B cell (primary cell): ENCODE measurements at places on chromosomes 4 and X. TPM values are rescaled to one million over a fixed set of nuclear protein-coding genes. Genes with fewer than 3 reads are reported as not detected.
A peak's percentile ranks its signal among the peaks of the same experiment; 100 is the strongest.

- no peaks in the 10 kb centered on the region for H3K4me1 ChIP-seq
- H3K4me3 ChIP-seq = no peak overlapping the region
- H3K27ac ChIP-seq = no peak overlapping the region
- no peaks in the 10 kb centered on the region for H3K27me3 ChIP-seq
Measured at GRCh38 chr4:5824635-5825034, 68.3 kb downstream of the CRMP1 start.

Gene GSPT2
- polyA plus RNA-seq = 1.6 and 3.0 TPM in 2 replicates

GRCh38 chr4:12562021-12562420 is 922.1 kb downstream of the RAB28 start:
- H3K4me3 ChIP-seq = no peak overlapping the region
- DNase-seq = no peak

DNA sequence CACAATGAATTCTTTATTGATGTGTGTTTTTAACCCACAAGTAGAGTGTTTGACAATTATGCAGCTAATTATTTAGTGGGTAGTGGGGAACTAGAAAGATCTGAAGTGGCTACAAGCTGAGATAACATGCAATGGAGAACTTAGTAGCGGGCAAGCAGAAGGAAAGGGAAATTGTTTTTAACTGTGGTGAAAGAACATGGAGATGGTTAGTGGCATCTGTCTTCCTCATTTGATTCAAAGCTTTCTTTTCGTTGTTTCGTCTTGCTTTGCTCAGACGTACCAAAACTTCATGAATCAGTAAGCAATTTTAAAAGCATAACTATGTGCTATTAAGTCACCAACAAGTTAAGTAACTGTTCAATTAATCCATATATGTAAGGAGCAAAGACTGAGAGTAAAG is 169.9 kb downstream of the BANK1 start:
- H3K36me3 ChIP-seq = peaks cover 11% of the 10 kb centered on the region
- H3K27ac ChIP-seq = no peak overlapping the region
- no peak overlapping the region for H3K4me3 ChIP-seq
- H3K4me1 ChIP-seq = peaks cover 4% of the 10 kb centered on the region
- no peaks in the 10 kb centered on the region for H3K27me3 ChIP-seq

DNA sequence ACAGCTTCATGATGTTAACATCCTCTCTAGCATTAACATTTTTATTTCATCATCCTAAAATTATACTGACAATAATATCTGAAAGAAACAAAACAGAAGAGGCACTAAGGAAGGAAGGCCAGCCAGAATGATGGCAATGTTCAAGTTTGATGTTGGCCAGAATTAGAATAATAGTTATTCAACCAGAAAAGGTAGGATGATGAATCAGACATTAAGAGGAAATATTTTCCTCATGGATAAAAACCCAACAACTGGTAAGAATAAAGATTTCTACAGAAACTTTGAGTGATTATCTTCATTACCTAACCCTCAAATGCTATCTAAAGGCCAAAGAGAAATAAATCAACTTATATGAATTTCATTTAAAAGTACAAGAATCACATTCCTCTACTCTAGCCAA is 105.2 kb downstream of the PDE5A start:
- H3K27me3 ChIP-seq = no peaks in the 10 kb centered on the region
- DNase-seq = no peak
- no peak overlapping the region for H3K27ac ChIP-seq
- H3K4me1 ChIP-seq = no peaks in the 10 kb centered on the region
- no peak overlapping the region for H3K4me3 ChIP-seq
- peaks cover 1% of the 10 kb centered on the region for H3K36me3 ChIP-seq

Gene MAGEA1
- polyA plus RNA-seq = not detected in 2 replicates

DNA sequence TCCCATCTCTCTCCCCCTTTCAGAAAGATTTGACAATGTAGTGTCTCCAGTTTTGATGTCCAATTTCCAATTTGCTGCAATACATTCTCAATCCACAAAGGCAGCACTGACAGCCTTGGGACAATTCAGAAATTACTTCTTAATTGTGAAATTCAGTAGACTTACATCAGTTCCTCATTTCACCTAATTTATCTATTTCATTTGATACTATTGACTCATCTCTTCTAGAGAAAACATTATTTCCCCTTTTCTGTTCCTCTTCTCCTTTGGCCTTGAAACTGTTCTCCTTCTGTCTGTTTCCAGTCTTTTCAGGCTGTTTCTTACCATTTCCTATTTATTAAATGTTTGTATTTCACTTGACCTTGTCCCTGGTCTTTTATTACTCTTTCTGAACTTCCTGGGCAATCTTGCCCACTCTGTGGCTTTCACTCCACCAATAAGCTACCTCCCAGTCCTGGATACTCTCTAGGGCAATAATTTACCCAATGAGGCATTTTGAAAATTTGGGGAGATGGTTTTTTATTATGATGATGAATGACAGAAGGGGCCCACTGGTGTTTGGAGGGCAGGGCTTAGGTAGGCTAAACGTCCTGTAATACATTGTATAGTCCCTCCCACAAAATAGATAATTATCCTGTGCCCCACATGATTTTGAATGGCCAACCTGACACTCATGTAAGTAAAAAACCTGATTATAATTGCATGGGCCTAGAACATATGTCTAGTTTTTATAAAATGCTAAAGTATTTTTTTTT is 498.0 kb upstream of the BOD1L1 start:
- no peak overlapping the region for H3K4me3 ChIP-seq
- DNase-seq = peak; percentile 60
- H3K27me3 ChIP-seq = no peaks in the 10 kb centered on the region
- no peak overlapping the region for H3K27ac ChIP-seq

DNA sequence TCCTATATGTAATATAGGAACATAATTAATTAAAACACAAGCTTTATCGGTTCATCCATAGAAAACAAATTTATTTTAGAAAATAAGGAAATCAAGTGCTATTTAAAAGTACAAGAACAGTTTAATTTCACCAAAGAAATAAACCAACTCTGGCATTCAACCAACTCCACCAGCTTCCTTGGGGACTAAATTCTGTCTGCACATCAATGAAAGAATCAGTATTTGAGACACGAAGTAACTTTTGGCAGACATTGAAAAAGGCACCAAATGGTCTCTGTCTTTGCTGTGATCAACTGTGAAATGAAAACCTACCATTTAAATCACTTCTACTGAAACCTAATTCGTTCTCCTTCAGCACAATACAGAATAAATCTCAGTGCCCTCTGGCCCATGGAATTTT is 719.7 kb upstream of the GRIA3 start:
- DNase-seq = no peak
- no peak overlapping the region for H3K4me3 ChIP-seq
- H3K27ac ChIP-seq = no peak overlapping the region
- no peaks in the 10 kb centered on the region for H3K27me3 ChIP-seq

DNA sequence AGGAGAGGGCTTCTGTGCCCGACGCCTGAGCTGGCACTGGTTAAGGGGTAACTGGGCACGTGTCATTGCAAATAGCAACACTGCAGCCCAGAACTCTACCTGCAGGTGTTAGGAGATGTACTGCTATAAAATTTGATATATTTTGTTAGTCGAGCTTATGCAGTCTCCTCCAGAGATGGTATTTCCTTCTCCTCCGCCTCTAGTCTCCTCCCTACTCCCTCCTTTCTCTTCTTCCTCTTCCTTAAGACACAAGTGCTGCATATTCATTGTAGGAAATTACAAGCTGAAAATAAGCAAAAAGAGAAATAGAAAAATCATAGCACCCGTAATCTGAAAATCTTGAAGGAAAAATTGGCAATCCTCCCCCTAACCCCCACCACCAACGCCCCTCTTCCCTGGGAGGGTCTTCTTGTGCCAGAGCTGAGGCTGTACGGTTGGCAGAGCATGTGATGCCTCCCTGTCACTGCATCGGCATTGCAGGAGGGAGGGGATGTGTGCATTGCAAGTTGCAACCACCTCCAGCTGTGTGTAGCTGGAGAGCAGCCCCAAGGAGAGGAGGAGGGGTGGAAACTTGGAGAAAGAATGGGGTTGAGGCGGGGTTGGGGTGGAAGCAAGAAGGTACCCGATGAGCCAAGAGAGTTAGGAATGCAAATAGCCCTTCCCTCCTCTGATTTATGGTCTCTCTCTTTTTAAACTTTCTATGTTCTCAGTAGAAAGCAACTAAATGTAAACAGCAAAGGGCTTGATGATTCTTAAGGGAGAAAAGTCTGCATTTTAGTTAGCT is 48.3 kb upstream of the MND1 start:
- H3K4me1 ChIP-seq = no peaks in the 10 kb centered on the region
- H3K27ac ChIP-seq = no peak overlapping the region
- no peak for DNase-seq
- H3K4me3 ChIP-seq = no peak overlapping the region
- H3K36me3 ChIP-seq = no peaks in the 10 kb centered on the region
- no peaks in the 10 kb centered on the region for H3K27me3 ChIP-seq

Gene SSX3
- polyA plus RNA-seq = not detected in 2 replicates

Gene CFAP47
- polyA plus RNA-seq = not detected in 2 replicates

- no peaks in the 10 kb centered on the region for H3K36me3 ChIP-seq
- H3K4me1 ChIP-seq = peaks cover 4% of the 10 kb centered on the region
- H3K27ac ChIP-seq = no peak overlapping the region
- no peaks in the 10 kb centered on the region for H3K27me3 ChIP-seq
- DNase-seq = no peak
Measured at GRCh38 chr4:184898793-184899192, 73.0 kb upstream of the ACSL1 start.

Gene SPANXN4
- polyA plus RNA-seq = not detected in 2 replicates

DNA sequence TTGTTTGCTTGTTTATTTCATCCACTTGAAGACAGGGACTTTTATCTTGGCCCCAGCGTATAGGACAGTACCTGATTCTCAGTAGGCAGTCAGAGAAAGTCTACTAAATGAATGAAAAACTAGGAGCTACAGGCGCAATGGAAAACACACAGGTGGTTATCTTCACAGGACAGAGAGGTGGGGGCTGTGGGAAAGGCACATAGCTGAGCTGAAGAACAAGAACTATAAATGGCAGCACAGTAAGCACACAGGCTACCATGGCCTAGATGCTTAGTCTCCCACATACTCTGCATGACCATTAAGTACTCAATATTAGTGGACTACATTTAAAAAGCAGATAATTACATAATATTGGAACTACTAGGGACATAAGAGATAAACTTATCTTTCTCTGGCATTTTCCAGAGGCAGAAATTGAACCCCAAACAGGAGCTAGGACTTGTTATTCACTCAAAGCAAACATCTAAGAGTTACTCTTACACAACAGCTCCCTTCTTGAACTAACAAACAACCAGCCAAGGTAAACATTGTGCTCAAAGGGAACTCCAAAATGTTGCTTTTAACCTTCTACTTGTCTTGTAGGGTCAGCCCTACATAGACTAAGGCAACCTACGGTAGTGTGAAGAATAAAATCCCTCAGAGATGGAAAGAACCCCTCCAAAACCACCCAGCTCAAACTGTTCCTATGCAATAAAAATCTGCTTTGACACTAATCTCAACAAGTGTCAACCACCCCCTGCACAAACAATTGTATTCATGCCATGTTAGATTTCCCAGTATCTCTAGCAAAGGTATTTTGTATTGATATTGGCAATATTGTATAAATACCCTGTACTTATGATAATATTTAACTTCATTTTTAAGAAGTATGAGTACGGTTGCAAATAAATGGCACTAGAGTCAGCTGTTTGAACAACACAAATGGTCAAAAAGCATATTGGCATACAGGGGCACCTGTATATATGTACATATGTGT is 593.6 kb downstream of the KLHL13 start:
- no peak for DNase-seq
- no peaks in the 10 kb centered on the region for H3K27me3 ChIP-seq
- H3K4me3 ChIP-seq = no peak overlapping the region
- no peaks in the 10 kb centered on the region for H3K36me3 ChIP-seq
- no peaks in the 10 kb centered on the region for H3K4me1 ChIP-seq

GRCh38 chr4:30768277-30768676 is 48.1 kb downstream of the PCDH7 start:
- no peaks in the 10 kb centered on the region for H3K27me3 ChIP-seq
- H3K27ac ChIP-seq = no peak overlapping the region
- H3K4me1 ChIP-seq = no peaks in the 10 kb centered on the region
- H3K4me3 ChIP-seq = no peak overlapping the region

DNA sequence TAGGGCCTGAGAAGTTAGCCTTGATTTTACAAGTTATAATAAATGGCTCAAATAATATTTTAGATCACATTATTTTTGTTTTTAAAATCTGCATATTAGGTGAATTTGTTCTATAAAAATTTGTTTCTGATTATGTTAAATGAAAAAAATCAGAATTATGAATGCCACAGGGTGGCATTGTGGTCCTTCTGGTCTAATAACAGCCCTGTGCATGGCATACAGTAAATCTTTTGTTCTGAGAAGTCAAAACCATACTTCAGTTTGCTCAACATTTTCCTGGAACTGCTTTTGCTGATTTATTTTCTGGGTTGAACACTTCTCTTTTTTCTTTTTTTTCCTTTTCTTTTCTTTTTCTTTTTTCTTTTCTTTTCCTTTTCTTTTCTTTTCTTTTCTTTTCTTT is 101.0 kb upstream of the UBQLN2 start:
- no peak for DNase-seq
- H3K27me3 ChIP-seq = no peaks in the 10 kb centered on the region
- no peak overlapping the region for H3K27ac ChIP-seq
- H3K4me3 ChIP-seq = no peak overlapping the region
- no peaks in the 10 kb centered on the region for H3K4me1 ChIP-seq
- H3K36me3 ChIP-seq = no peaks in the 10 kb centered on the region

DNA sequence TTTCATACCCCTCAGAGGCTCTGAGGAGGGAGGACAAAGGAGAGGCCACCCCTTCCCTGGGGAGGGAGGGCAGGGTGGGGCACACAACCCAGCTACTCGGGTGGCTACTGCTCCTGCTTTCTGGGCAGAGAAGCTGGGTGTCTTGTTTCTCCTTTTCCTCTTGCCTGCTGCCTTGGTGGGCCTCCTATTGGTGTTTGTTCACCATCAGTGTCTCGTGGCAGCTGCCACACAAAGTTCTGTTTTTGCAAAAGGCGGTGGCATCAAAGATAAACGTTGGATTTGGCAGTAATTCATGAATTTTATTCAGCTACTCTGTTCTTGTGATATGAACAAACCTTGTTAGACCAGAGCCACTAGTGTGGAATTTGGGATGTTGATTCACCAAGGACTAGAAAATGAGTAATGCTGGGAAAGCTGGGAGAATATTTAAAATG is 153.0 kb upstream of the SCML1 start:
- H3K4me3 ChIP-seq = no peak overlapping the region
- H3K27ac ChIP-seq = no peak overlapping the region
- H3K36me3 ChIP-seq = no peaks in the 10 kb centered on the region
- no peaks in the 10 kb centered on the region for H3K27me3 ChIP-seq
- H3K4me1 ChIP-seq = no peaks in the 10 kb centered on the region

DNA sequence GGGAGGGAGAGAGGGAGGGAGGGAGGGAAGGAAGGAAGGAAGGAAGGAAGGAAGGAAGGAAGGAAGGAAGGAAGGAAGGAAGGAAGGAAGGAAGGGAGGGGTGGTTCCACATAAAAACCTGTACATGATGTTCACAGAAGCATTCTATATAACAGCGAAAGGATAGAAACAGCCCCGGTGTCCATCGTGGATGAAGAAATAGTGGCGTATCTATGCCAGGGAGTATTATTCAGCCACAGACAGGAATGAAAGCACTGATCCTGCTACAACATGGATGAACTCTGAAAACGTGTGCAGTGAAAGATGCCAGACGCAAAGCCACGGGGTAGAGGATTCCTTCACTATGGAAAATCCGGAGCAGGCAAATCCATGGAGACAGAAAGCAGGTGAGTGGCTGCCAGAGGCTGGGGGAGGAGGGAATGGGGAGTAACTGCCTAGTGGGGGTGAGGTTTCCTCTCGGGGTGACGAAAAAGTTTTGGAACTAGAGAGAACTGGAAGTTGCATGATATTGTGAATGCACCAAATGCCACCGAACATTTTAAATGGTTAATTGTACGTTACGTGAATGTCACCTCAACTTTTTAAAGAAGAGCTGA is 92.2 kb downstream of the ABLIM2 start:
- no peaks in the 10 kb centered on the region for H3K4me1 ChIP-seq
- H3K27ac ChIP-seq = no peak overlapping the region
- DNase-seq = no peak
- no peaks in the 10 kb centered on the region for H3K27me3 ChIP-seq
